Activated T-helper 9 cell treated with anti-CD3 and anti-CD28 coated beads, Interleukin-2, amount 50 U/mL, for 16 hours (primary cell): ENCODE measurements at places on chromosomes 2 and 18.
A peak's percentile ranks its signal among the peaks of the same experiment; 100 is the strongest.

DNA sequence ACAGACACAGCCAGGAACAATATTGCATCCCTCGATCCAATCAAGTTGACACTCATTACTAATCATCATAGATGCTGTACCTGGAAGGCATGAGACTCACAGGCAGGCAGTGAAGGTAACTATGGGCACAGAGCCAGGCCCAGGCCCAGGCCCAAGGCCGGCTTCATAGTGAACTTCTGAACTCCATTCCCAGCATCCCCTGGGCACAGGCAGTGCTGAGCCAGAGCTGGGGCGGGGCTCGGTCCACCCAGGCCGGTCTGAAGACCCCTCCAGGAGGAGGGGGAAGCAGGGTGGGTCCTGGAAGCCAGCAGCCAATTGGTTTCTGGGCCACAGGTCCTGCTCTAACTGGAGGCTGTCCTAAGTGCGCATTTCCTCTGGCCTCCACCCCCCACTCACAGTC lies 37.6 kb downstream of the MLPH start:
- no peak for DNase-seq

DNA sequence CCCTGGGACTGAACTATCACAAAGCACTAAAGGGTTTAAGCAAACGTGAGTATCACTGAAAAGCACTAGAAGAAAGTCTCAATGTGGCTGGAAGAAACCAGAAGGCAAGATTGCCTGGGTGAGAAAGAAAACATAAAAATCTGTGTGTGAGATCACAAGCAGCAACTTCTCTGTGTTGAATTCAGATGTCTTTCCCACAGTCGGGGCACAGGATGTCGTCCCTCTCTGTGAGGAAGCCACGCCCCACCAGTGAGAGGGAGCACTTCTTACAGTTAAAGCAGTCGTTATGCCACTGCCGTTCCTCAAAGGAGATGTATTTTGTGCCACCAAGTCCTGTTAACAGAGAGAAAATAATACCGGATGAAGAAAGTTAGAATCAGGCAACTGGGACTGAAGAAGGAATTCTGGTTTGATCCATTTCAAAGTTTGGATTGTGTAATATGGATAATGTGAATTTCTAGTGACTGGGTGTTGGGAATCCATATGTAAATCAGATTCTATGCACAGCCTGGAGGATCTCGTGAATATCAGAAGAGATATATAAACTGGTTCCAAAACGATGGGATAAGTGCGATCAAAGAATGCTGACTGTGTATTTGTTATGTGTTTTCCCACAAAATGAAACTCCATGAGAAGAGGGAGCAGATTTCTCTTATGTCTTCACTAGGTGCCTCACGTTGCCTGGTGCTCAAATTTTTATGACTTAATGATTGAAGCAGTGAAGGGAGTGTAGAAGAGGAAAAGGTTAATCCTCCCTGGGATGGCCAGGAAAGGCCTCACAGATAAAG lies 24.0 kb downstream of the C2orf49 start:
- no peak for DNase-seq

- no peak for DNase-seq
Measured at GRCh38 chr2:208311954-208312353, 45.9 kb downstream of the PIKFYVE start.

DNA sequence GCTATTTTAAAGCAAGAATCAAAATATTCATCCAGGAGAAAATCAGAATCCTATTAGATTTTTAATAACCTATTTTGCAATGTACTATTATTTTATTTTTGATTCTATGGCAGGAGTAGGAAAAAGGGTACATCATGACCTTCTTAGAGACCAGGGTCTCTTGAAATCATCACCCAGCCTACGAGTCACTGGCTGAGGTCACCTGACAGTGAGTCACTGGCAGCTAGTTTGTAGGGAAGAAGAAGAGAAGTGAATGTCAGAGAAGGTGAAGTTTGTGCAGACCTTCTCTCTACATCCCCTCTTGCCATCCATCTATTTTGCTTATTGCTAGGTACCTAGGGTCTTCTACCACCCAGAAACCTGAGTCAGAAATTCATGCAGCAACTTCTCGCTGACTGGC lies 144.2 kb downstream of the ALK start:
- no peak for DNase-seq

DNA sequence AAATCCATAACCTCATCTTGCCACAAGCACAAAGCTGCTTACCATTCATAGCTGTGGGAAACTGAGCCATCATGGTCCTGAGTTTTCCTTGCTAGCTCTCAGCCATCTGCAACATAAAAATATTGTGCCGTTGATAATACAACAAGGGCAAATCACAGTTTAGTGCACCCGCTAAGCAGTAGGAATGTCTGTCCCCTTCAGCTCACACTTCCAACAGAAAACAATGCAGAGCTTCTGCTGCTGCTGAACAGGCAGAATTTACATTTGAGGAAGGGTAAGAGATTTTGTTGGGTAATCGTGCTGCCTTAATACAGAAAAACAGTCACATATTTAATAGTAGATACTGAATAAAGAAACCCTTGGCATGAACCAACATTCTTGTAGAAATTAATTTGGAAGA lies 32.3 kb downstream of the ITSN2 start:
- DNase-seq, result no peak

GRCh38 chr2:223835701-223836532 lies 1.5 kb downstream of the AP1S3 start:
- no peak for DNase-seq

- no peak for DNase-seq
Measured at GRCh38 chr18:26336572-26336971, 110.3 kb downstream of the TAF4B start.

DNA sequence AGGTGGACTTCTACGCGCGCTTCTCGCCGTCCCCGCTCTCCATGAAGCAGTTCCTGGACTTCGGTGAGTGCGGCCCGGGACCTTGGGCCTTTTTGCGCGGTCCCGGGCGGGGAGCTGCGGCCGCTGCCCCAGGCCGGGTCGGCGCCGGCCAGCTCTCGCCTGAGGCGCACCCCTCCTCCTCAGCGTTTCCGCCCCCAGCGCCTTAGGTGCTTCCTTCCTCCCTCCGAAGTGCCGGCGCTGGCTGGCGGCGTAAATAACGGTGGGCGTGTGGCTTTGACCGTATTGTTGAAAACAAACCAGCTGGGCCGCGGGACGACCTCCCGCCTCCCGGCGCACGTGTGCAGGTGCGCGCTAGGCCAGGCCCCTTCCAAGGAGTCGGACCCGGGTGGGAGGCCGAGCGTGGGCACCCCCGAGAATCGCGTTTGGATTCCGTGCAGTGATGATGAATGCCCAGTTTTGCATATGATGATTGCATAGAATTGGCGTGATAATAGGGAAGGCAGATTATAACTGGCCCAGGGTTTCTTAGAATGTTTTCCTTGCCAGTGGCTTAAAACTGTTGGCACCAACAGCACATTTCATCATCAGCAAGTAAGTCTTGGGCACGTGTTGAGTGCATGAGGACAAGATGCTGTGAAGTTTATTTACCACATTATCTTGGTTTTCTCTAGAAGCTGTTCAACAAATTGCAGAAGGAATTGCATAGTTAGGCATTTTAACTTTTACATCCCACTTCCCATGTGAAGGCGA lies 569 bp downstream of the PDK1 start:
- DNase-seq, result peak; percentile 45

- no peak for DNase-seq
Measured at GRCh38 chr2:200502196-200502595, 7.7 kb downstream of the KCTD18 start.

DNA sequence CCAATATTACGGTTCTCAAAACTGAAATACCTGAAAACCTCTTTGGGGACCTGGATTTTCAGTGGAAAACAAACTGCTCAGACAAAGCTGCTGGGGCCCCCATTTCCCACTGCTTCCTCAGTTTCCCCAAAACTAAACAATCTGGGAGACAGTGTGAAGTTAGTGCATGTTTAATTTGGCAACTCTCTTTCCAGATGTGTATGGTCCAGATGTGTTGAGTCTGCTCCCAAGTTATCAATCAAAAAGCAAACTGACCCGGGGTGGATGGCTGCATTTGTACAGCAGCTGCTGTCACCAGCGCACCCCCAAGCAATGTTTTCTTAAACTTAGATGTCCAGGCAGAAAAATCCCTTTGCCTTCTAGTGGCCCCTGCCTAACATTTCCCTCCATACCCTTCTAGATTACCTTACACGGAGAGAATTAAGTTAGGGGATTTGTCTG lies 136.9 kb downstream of the COPS8 start:
- no peak for DNase-seq

- peak; percentile 34 for DNase-seq
Measured at GRCh38 chr2:169828141-169828811, 1.0 kb downstream of the UBR3 start.

- no peak for DNase-seq
Measured at GRCh38 chr2:43305012-43305411, 78.6 kb upstream of the ZFP36L2 start.

DNA sequence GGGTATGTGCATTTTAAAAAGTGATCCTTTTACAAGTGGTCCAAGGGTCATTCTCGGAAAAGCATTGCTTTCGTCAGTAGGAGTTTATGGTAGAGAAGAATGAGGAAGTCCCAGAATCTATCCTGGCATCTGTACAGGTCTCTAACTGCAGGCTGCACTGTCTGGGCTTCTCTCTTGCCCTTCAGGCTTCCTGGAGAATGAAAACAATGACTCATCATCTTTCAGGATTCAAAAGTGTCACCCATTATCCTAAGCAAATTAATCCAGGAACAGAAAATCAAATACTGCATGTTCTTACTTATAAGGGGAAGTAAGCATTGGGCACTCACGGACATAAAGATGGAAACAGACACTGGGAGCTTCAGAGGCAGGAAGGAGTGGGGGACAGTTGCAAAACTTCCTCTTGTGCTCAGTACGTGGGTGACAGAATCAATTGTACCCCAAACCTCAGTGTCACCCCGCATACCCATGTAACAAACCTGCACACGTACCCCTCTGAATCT lies 60.2 kb upstream of the TXNDC2 start:
- DNase-seq, result no peak

- DNase-seq, result no peak
Measured at GRCh38 chr2:25614711-25615110, 58.7 kb downstream of the DTNB start.

DNA sequence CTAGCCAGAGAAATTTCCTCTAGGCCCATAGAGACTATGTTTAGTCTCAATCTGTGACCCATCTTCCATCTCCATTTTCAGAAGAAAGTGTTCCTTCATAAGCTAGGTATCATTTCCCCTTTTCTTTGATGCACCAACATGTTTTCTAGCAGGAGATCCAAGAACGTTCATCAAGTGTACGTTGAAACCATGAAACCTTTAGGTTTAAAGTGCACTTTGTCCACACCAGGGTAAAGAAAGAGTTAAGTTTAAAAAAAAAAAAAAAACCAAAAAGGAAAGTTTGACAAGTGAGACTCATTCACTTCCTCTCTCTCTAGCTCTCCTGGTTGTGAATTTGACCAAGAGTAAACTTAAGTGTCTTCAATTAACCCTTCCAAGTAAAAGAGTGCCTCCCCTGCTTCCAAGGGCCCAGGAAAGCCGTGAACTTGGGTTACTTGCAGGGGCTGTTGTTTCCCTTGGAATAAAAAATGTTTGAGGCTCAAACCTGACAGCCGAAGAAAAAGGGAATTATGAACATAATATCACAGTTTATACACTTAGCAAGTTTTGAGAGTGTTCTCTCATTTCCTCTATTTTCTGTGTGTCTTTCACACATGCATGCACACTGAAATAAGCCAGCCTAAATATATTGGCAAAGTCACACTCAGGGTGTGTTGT lies 56.7 kb downstream of the LBH start:
- DNase-seq, result no peak

DNA sequence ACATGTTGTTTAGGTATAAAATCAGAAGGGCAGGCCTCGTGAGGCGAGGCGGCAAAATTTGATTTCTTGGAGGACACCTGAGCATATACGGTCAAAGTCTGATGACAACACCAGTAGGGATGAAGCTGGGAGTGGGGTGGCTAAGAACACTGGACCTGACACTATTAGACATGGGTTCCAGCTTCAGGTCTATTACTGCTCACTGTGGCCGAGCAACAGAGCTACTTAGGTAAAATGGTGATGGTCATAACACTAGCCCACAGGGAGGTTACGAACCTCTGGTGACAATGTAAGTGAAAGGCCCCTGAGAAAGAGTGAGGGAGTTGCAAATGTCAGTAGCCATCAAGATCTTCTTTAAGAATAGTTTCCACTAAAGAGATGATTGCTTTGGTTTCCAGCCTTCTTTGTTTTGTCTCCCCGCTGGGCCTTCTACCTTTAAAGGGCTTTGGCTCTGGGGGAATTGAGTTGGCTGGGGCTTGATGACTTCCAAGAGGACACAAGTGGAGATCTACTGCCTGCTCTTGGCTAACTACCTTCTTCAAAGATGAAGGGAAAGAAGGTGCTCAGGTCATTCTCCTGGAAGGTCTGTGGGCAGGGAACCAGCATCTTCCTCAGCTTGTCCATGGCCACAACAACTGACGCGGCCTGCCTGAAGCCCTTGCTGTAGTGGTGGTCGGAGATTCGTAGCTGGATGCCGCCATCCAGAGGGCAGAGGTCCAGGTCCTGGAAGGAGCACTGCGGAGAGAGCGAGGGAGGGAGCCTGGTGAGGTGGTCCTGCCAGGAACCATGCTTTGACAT lies 3.5 kb downstream of the IL1B start:
- DNase-seq, result no peak

DNA sequence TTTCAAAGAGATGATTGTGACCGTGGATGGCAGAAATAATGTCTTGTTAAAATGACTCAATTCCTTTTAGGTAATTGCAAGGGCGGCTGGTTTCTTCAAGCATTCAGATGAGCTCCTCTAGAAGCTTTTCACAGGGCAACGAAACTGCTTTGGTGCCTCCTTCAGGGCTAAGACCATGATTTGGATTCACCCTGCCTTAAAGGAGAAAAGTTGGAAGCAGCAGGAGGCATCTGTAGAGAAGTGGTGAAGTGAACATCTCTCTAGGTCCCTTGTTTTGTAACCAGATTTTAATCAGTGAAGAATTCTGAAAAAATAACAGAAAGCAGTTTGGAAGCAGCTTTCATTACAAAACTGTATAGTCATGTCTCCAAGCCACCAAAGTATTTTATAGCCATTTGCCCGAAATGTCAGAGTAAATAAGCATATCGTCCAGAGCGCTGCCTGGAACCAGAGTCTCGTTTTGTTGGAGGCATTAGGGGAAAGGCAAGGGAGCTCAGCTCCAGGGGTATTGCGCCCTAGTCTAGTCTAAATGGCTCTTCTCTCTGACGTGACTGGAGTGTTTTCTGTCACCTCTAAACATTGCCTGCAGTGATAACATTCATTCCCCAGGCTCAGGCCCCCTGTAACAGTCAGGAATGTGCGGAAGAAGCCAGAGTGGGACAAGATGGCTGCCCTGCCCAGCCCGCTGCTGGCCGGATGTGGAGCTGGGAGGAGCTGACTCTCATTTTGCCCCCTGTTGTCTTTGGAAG lies 57.8 kb upstream of the ITGB6 start:
- no peak for DNase-seq

- DNase-seq, result no peak
Measured at GRCh38 chr2:150292807-150293206, 194.7 kb downstream of the RND3 start.

DNA sequence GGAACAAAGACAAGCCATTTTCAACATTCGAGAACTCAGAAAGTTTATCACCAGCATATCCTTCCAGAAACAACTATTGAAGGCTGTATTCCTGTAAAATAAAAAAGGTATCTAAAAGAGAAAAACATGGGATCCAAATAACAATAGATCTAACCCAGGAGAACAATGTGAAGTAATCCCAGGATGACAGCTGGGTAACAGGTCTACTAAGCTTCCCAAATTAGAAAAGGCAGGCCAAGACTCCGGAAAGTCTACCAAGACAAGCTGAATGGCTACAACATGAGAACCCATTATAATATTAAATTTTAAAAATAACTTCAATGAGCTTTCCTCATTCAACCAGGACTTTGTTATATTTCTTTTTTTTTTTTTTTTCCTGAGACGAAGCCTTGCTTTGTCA lies 6.5 kb downstream of the PIAS2 start:
- DNase-seq, result no peak

- no peak for DNase-seq
Measured at GRCh38 chr18:484749-485464, 15.6 kb downstream of the COLEC12 start.
